ENCODE measurements at places on chromosomes 3 and 15. TPM values are rescaled to one million over a fixed set of nuclear protein-coding genes. Genes with fewer than 3 reads are reported as not detected.

The TIMP4 gene
- total RNA-seq, result not detected

GRCh38 chr3:152139651-152140050 lies 129.1 kb upstream of the MBNL1 start:
- no peak for DNase-seq

DNA sequence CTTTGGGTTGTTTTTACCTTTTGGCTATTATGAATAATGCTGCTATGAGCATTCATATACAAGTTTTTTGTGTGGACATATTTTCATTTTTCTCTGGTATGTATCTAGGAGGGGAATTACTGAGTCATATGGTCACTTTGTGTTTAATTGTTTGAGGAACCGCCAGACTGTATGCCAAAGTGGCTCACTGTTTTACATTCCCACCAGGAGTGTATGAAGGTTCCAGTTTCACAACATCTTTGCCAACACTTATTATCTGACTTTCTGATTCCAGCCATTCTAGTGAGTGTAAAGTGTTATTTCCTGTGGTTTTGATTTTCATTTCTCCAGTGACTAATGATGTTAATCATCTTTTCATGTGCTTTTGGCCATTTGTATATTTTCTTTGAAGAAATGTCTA lies 51.8 kb downstream of the CMTM7 start:
- DNase-seq, result no peak

The CPNE9 gene
- 0.18 TPM for total RNA-seq

The FBXO45 gene
- 15.2 TPM for total RNA-seq

The CCR3 gene
- not detected for total RNA-seq

The GPR27 gene
- not detected for total RNA-seq

The KLHL40 gene
- not detected for total RNA-seq

DNA sequence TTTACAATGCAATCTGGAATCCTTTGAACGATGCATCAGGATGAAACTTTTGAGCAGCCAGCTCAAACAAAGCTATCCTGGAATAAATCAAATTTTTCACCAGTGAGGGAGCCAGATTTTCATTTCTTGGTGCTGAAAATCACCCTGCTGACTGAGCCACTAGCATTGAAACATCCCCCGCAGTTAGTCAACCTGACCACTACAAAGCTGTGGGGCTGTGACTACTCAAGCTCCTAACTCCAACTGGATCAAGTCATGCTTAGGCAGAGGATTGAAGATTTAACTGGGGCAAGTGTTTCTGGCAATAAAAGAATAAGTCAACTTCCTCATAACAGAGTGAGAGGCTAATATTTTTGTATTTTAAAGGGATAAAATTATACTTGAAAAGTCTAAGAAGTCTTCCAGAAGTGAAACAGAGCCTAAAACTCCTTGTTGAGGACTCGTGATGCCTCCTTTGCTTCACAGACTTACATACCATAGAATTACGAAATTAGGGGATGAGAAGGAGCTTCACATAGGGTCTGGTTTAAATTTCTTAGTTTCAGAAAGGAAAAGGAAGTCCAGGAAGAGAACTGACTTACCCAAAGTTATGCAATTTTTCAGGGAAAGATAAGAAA lies 177.8 kb downstream of the SERPINI1 start:
- no peak for DNase-seq

The REC114 gene
- total RNA-seq, result not detected

DNA sequence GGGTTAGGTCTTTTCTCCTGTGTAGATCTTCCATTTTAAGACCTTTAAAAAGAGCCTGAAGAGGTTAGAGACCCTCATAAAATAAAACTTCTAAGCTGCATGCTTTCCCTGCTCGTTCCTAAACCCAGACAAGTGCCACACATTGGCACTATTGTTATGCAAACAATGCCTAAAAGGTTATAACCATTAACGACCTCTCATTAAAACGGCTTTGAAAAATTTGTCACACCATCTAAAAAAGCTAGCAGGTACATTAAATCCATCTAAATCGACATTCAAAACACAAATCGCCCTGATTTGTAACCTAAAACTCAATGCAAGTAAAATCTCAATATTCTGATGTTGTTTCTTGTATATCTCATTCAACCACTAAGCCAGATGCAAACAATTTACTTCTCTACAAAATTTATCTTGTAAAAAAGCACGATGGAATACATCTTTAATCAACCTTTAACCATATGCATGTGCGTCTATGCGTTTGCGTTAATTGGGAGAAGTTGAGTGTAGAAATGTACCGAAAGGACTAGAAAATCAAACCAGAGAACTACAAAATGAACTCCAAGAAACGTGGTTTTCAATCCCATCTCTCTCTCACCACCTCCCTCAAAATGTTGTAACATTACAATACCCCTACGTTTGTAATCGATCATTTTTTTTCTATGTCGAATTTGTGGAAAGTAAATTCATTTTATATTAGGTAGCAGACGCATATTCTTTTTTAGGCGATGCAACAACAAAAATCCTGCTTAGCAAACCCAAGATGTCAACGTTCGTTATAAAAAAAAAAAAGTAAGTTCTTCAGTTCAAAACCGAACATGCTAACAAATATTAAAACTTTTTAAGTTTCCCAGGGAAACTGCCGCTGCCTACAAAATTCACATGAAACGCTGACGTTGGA lies 1.2 kb downstream of the ALDH1A2 start:
- DNase-seq, result no peak

The LRRK1 gene
- 87.3 TPM for total RNA-seq

The TMEM266 gene
- total RNA-seq, result not detected

DNA sequence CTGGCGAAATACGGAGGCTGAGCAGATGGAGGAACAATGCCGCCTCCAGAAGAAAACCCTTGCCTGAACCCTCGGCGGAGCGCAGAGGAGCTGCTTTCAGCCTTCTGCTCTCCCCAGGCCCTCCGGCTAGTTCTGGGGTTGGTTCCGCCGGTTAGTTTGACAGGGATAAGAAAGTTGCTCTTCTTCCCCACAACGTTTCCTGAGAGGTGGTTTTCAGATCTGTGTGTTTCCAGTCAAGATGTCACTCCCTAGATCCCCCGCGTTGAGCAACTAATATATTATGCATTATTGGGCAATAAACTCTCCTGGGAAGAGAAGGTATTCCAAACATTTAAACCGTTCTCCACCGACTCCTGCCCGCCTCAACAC lies 551 bp downstream of the NLGN1 start:
- DNase-seq, result no peak

The SYNM gene
- total RNA-seq, result not detected

DNA sequence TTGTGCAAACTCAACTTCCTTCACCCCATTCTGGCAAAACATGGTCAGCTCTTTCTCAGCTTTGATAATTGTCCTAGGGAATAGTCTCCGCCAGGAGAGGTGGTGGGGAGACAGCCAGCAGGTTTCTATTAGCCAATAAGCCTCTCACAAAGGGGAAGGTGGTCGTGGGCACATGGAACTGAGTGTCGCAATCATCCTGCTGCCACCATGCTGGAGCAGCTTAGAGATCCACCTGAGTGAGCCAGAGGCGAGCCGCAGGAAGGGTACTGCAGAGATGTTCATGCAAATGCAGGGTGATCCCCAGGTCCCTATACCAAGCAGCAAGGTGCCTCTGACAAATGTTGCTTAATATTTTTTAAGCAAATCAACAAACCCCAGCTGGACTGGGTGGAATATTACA lies 182.8 kb downstream of the RORA start:
- DNase-seq, result no peak

The GOLGA8T gene
- total RNA-seq, result not detected

DNA sequence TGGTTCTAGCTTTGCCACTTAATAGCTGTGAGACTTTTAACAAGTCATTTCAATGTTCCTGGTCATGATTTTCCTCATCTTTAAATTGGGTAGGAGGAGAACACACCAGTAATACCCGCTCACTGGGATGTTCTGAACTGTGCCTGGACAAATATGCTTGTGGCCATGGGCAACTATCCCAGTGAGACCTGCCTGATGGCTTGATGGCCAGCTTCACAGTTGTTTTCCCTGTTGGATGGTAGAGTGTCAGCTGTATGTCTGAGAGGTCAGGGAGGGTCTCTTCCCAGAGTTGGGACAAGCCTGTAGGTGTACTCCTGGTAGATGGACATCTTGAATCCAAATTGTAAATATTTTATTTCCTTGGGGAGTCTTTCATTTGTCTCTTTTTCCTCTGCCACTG lies 92.5 kb upstream of the PFN2 start:
- DNase-seq, result no peak

GRCh38 chr3:41507336-41508062 lies 308.2 kb downstream of the CTNNB1 start:
- DNase-seq, result no peak

GRCh38 chr3:127542441-127542952 lies 48.0 kb downstream of the TPRA1 start:
- DNase-seq, result no peak

- DNase-seq, result no peak
These were observed 55.7 kb downstream of the LMCD1 start for GRCh38 chr3:8557298-8557697.

GRCh38 chr3:35473956-35474355 lies 165.4 kb upstream of the ARPP21 start:
- no peak for DNase-seq

- no peak for DNase-seq
These were observed 23.0 kb upstream of the CAPN7 start for GRCh38 chr3:15183011-15183410.

The RAF1 gene
- 71.5 TPM for total RNA-seq

The MEIS2 gene
- total RNA-seq, result 68.2 TPM

GRCh38 chr3:71066356-71066755 lies 517.2 kb downstream of the FOXP1 start:
- peak; percentile 76 for DNase-seq

- DNase-seq, result no peak
These were observed 50.9 kb upstream of the BHLHE40 start for GRCh38 chr3:4928277-4928789.

GRCh38 chr3:198113206-198114053 lies 153.4 kb downstream of the LMLN start:
- no peak for DNase-seq

The CMSS1 gene
- 32.6 TPM for total RNA-seq

The RBP2 gene
- not detected for total RNA-seq

DNA sequence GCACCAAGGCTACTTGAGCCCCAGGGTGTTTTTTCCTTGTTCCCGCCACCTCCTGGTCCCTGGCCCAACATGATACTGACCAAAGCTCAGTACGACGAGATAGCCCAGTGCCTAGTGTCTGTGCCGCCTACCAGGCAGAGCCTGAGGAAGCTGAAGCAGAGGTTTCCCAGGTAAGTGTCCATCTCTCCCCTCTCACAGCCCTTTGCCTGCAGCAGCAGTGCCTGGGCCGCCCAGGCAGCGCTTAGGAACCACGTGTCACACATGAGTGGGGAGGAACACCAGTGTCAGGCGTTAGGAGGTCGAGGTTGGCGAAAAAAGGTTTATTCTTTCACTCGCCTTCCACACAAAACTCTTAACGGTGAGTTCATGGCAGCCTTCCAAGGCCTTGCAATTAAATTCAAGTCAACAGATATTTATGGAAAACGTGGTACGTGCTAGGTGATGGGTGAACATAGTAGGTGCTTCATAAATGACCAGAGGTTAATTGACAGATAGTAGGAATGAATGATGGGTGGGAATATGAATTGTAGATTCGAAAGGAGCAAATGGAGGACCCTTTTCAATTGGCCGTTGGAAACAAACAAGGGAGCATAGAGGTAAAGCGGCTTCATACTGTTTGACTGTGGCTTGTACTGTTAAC lies 486 bp downstream of the CDIN1 start:
- peak; percentile 51 for DNase-seq

The ZDHHC19 gene
- total RNA-seq, result not detected

The SAMMSON gene
- not detected for total RNA-seq

The GUCA1C gene
- not detected for total RNA-seq

- no peak for DNase-seq
These were observed 11.2 kb downstream of the MAP1A start for GRCh38 chr15:43528542-43529007.

GRCh38 chr3:187049462-187050101 lies 89.7 kb downstream of the RPL39L start:
- no peak for DNase-seq

The SETD2 gene
- 56.2 TPM for total RNA-seq

DNA sequence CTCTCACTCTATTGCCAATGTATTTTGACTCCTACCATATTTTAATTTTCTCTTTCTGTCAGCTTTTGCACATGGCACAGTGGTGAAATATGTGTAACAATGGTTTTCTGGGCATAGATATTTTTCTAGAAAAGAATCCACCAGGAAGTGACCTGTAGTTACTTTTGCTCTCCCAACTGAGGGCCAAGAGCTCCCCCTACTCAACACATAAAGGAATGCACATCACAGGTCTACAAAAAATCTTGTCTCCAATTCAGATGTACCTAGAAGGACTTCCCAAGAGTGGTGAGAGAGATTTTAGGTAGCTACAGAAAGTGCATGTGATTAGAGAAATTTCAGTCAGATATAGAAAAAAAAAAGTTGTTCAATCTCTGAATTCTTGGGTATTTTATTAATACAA lies 15.6 kb downstream of the CPA3 start:
- peak; percentile 56 for DNase-seq

- peak; percentile 47 for DNase-seq
These were observed 98.0 kb downstream of the USP13 start for GRCh38 chr3:179750720-179751328.

Measured in Karpas-422 (cell line).